Activated CD4-positive, alpha-beta T cell treated with anti-CD3 and anti-CD28 coated beads for 1 hour (primary cell): ENCODE measurements at places on chromosomes 6 and 20.

DNA sequence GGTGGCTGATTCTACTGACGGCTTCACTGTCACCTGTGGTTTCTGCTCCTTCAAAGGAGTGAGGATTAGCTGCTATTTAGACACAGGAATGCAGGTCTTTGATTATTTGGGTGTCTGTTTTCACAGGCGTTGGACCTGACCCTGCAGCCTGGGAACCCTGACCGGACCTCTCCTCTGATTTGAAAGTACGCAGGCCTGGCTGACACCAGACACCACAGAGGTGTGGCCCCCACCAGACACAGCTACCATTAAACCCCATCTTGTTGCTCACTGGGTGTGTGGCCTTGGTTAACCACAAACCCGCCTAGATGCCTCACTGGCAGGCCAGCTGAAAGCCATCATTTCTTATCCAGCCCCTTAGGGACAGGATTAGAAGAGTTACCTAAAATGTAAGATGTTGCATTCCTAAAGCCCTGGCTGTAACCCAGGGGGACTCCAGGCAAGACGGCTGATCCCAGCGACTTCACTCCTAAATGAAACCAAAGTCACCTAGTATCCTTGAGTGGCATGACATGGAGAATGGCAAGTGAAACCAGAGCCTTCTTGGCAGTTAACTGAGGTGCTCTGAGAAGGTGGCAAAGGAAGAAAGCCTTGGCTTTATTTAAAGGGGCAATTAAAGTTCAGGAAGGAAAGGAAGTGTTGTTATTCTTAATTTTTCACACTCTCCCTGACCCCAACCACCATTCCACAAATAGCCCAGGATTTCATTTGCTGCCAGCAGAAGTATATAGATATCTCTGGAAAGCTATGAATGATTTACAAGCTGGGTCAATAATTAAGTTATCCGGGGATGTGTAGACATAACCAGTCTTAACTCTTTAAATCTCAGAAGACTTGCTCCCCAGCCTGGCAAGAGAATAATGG, 169.9 kb downstream of the QRSL1 start:
- no peak for DNase-seq

GRCh38 chr20:20812136-20812535, 99.7 kb upstream of the RALGAPA2 start:
- DNase-seq, result no peak

DNA sequence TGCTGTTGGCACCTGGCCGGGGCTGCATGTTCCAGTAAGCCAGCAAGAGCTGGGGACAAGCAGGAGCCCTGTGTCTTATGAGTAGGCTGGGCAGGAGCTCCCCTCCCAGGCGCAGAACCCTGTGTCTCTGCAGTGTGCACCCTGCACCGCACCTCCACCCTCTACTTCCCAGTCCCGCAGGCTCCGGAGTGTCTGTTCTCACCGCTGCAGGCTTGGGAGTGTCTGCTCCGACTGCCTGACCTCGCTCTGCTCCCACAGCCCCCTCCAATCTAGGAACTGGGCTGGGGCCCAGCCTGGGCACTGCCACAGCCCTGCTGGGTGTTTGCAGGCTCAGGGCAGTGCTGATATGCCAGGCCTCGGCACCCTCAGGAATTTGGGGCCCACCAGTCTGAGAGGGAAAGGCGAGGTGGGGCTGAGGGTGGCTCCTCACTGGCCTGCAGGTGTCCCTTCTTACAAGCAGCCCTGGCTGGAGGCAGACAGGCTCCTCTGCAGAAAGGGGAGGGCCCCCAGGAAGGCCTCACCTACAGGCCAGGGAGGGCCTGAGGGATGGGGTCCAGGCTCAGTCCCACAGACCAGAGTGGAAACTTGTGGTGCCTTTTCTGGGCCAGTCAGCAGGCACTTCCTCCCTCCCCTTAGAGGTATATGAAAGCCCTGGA, 871.6 kb upstream of the GJE1 start:
- DNase-seq, result no peak

GRCh38 chr6:113343940-113344339, 513.2 kb upstream of the MARCKS start:
- DNase-seq, result no peak

DNA sequence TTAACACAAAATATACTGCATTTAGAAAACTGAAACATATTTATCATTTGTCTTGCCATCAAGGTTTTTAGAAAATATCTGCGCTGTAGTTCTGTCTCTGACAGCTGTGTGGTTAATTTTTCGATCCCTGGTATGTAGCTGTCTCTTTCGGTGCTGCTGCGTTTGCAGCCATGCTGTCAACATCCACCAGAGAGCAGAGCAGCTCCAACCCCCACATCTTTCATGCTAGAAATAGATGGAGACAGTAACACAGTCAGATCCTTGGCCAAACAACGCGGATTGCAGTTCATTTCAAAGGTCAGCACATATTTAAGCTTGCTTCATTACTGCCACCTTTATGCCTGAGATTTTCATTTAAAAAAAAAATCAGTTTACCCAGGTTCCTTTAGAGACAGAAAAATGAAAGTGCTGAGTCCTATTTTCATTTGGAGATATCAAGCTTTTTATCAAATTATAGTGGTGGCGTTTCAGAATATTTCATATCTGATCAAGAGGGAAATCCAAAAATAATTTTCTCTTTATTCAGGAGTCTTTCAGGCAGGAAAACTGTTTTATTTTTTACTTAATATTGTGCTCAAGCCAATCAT, 157.7 kb upstream of the MMS22L start:
- no peak for DNase-seq

- DNase-seq, result no peak
Measured at GRCh38 chr20:40279390-40279789, 409.6 kb downstream of the MAFB start.

GRCh38 chr6:142407685-142408273, 106.0 kb downstream of the ADGRG6 start:
- no peak for DNase-seq

DNA sequence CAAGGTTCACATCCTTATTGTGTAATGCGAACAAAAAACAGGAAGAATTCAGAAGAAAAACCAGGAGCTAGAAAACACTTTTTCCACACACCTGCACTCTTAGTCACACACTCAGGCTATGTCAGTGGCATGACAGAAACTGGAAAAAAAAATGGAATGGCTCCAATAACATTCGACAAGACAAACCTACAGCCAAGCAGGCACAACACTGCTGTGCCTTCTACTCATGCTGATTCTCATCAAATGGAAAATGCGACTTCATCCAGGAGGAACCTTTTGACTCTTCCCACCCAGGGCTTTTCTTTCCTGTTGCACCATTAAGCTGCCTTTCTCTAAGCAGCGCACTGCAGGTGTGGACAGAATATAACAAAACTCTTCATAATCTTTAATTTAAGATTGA, 163.2 kb upstream of the BTBD3 start:
- DNase-seq, result no peak

DNA sequence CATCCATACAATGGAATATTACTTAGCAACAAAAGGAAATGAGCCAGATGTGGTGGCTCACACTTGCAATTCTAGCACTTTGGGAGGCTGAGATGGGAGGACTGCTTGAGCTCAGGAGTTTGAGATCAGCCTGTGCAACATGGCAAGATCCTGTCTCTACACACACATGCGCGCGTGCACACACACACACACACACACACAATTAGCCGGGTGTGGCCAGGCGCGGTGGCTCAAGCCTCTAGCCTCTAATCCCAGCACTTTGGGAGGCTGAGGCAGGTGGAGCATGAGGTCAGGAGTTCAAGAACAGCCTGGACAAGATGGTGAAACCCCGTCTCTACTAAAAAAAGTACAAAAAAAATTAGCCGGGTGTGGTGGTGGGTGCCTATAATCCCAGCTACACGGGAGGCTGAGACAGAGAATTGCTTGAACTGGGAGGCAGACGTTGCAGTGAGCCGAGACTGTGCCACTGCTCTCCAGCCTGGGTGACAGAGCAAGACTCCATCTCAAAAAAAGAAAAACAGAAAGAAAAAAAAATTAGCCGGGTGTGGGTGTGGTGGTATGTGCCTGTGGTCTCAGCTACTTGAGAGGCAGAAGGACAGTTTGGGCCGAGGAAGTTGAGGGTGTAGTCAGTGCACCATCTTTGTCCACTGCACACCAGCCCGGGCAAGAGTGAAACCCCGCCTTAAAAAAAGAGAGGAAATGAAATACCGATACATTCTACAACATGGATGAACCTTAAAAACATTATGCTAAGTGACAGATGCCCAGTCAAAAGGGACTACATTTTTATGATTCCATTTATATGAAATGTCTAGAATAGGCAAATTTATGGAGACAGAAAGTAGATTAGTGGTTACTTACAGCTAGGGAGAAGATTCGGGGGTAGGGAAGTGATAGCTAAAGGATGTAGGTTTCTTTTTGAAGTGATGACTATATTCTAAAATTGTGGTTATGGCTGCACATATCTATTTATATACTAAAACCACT, 52.5 kb downstream of the RBL1 start:
- DNase-seq, result no peak

- no peak for DNase-seq
Measured at GRCh38 chr6:163588220-163588919, 173.9 kb downstream of the QKI start.

- no peak for DNase-seq
Measured at GRCh38 chr6:103081876-103082630, 1688.5 kb downstream of the GRIK2 start.

- DNase-seq, result no peak
Measured at GRCh38 chr20:6886065-6886729, 118.7 kb downstream of the BMP2 start.

GRCh38 chr6:20352346-20352745, 49.3 kb upstream of the E2F3 start:
- DNase-seq, result no peak

DNA sequence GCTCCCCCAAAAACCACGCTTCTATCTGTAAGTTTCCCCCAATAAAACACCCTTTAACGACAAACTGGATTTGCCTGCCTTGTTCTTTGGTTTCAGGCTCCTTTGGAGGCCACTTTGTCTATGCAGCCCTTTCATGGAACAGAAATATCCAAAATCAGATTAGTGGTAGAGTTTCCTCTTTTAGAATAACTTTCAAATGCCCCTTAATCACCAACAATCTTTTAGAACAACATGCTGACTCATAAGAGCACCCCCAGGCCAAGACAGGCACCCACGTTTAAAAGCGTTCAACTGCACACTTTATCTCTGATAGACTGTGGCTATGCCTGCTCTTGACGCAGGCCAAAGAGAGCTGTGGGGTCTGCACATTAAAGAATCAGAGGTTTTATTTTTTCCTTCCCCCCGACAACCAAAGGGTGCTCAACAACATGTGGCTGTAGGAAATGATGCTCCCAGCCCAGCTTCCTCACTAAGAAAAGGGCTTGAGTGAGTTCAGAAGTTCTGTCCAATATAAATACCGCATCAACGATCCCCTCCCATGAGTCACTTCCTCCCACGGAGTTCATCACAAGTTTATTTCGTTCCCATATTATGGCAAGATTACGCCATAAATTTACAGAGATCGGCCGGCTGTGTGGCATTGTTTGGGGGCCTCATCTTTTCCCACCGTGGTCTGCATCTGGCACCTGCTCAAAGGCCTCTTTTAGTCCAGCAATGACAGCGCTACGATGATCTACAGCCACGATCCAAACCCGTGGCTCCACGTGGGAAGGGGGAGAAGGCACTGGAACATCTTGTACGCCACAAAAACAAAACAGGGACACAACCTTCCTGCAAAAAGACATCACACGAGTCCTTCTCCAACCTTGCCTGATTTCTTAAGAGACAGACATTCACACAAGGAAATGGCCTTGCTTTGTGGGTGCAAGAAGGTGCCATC, 88.8 kb upstream of the NFATC2 start:
- no peak for DNase-seq

DNA sequence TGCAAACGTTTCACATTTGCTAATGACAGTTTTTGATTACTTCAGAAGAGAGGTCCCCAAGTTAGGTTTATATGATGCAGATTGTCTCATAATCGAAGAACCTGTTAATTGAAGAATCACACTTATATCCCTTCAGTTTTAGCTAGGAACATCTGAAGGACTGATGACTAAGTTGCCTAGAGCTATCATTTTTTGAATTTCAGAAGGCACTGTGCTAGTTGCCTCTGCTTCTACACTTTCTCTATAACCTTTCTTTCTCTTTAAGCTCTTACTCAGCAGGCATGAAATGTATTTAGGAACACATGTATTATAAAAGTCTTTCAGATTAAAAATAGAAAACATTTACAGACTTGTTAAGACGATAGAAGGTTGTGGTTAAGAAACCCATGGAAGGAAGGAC, 14.4 kb upstream of the GJE1 start:
- DNase-seq, result no peak

GRCh38 chr6:139625081-139625939, 250.9 kb upstream of the CITED2 start:
- no peak for DNase-seq

GRCh38 chr6:17494177-17494576, 100.8 kb downstream of the CAP2 start:
- no peak for DNase-seq

DNA sequence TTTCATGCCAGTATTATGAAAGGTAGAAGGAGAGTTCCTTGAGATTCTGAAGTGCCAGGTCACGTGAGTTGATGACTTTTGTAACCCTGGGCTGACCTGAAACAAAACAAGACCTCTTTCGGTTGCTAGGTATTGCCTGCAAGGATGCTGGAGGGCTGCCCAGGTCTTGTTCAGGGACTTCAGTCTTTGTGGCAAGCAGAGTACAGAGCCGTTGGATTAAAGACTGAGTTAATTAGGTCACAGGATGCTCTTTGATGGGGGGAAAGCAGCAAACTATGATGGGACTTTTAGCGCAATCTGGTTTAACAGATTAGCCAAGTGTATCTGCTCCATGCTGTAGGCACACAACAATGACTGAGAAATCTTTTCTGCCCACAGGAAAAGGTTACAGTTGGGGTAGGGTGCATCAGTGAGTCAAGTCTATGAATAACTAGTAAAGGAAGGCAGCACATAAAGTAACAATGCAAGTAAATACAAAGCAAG, 12.8 kb upstream of the ELOVL5 start:
- DNase-seq, result peak; percentile 34

GRCh38 chr6:26044140-26045064, 42.8 kb upstream of the HFE start:
- DNase-seq, result no peak
